ENCODE measurements at places on chromosomes 7 and 10.
A peak's percentile ranks its signal among the peaks of the same experiment; 100 is the strongest.

- no peak for DNase-seq
Measured at GRCh38 chr10:22681783-22682183, 32.6 kb downstream of the PIP4K2A start.

DNA sequence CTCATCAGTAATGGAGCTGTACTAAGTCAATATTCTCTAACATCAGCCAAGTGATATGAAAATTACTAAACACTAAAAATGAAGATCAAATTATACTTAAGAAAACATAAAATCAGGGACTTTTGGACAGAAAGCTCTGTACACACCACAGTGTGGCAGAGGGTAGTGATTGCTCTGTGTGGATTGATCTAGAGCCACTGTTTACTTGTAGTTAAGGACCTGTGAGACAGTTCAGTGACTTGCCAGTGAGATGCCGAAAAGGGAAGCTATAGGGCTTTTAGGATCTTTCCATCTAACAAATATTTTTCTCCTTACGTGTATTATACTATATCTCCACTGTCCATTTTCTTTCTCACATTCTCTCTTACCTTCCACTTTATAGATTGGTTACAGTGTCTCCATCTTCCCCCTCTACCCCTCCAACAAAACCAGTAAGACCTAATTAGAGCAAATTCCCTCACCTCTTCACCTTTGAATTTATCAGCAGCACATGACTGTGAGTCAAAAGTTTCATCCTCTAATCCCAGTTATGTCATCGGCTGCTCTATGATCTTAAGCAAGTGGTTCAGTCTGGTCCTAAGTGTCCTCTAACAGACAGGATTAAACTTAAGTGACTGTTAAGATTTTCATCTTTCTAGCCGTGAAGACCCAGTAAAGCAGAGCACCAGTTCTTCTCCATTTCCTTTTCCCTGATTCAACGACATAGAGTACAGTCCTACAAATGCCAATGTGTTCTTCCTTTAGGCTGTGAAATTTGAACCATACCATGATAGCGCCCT, 6.9 kb downstream of the PIK3CG start:
- no peak for DNase-seq

DNA sequence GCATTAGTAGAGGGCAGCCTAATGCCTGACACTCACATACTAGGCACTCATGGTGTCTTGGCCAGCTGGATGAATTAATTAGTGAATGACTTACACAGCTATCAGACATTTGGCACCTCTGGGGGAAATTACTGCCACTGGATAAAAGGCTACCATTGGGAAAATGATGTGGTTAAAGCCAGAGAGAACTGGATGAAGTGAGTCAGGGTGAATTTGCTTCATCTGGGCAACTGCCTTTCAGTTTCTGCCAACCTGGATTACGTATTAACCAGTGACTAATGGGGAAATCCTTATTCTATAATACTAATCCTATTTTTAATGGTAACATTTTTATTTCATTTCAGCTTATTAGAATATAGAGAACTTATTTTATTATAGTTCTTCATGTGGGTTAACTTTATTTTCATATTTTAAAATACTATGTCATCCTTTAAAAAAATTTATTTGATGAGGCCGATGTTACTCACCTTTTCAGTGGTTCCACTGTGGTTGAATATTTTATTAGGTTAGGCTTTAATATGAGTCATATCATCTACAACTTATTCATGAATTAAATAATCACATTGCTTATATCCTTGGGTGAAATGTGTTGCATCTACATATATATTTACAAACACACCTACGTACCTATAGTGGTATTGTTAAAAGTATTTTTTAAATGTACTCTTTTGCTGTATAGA, 85.6 kb upstream of the CAPZA2 start:
- DNase-seq: peak; percentile 27

- DNase-seq: no peak
Measured at GRCh38 chr10:50577681-50578350, 45.9 kb downstream of the SGMS1 start.

GRCh38 chr10:110679486-110680272, 35.5 kb downstream of the RBM20 start:
- no peak for DNase-seq

GRCh38 chr7:32204361-32205018, 134.3 kb upstream of the PDE1C start:
- DNase-seq: peak; percentile 16

DNA sequence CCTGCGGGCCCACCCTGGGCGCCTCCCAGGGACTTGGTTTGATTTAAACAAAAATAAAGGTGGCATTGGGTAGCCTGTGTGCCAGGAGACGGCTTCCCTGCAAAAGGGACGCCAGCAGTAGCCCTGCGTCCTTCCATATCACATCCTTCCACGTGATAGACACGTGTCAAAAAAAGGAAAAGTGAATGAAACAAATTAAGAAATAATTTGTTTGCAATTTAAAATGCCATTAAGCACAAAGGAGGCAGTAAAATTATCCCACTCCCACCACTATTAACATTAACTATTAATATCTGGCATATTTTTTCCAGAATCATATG, 7.6 kb downstream of the TACR2 start:
- DNase-seq: no peak

DNA sequence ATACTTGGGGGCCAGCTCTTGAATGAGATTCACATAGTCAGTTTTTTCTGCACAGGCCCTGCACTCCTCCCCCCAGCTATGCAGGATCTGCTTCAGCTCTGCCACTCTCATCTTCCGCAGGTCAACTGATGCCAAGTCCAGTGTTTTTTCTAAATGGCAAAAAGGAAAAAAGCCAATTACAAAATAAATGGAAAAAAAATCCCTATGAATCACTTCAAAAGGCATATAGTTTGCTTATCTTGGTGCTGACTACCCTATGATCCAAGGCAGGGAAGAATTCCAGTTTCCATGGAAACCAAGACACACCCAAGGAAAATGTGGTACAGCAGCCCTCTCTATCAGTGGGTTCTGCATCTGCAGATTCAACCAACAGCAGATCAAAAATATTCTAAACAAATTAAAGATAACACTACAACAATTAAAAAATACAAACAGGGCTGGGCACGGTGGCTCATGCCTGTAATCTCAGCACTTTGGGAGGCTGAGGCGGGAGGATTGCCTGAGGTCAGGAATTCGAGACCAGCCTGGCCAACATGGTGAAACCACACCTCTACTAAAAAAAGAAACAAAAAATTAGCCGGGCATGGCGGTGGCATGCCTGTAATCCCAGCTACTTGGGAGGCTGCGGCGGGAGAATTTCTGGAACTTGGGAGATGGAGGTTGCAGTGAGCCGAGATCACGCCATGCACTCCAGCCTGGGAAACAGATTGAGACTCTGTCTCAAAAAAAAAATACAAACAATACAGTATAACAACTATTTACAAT, 17.6 kb downstream of the CDNF start:
- DNase-seq: no peak

DNA sequence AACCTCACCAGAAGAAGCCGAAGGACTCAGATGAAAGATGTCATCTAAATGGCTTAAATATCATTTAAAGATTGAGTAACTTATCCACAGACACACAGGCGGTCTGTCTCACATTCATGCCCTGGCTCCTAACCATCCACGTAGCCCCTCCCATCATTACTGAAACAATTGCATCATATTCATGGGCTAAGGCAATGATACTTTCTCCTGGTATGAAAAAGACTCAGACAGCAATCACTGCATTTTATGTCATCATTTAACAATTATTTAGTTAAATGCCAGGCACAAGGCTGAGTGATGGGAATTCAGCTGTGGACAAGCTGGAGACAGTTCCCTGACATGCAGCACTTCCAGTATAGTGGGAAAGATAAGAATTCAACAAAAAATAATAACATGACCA, 11.2 kb upstream of the TECTB start:
- DNase-seq: no peak

DNA sequence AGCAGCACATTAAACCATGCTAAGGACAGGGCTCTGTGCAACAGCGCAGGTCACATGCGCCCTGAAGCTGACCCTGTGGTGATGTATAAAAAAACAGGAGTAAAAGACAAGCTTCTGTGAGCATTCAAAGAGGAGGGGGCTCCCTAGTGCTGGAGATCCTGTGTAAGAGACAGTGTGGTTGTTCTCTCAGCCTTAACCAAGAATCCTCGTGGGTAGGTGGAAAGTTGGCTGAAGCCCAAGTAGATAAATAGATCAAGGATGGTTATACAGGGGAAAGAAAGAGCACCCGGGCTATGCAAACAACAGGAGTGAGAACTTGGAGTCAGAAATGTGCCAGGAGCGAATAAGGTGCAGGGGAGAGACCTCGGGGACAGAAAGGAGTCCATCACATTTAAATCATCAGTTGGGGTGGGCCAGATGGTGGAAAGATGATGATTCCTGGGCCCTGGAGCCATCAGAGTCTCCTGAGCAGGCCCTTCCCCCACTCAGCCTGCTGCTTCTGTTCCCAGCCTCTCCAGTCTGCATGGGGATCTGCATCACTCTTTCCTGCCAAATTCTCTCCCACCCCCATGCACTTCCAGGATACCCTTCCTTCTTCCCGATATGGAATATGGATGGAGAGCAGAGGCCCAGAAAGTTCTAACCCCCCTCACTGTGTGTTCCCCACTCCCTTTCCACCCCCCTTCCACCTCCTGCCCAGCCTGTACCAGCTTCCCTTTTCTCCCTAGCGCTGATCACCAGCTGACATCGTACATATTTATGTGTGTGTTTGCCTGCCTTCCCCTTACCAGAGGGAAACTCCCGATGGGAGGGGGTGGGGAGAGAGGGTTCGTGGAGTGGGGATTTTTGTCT, 78.1 kb upstream of the PRR15 start:
- DNase-seq: no peak

DNA sequence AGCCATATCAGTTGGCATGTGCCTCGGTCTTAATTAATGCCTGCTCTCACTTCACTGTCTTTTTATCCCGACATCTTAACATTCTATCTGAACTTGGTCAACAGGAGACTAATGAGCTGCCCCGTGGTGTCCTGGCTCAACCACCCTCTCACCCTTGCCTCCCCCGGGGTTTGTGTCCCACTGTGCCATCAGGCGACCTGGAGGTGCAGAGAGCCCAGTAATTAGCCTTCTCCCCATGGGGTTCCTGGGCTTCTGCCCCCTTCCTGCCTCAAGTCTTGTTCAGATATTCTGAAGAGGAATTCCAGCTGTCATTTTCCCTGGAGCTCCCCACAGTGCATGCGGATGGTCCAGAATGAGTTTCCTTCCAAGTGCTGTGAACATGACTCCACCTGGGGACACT, 10.1 kb upstream of the JAKMIP3 start:
- DNase-seq: no peak

DNA sequence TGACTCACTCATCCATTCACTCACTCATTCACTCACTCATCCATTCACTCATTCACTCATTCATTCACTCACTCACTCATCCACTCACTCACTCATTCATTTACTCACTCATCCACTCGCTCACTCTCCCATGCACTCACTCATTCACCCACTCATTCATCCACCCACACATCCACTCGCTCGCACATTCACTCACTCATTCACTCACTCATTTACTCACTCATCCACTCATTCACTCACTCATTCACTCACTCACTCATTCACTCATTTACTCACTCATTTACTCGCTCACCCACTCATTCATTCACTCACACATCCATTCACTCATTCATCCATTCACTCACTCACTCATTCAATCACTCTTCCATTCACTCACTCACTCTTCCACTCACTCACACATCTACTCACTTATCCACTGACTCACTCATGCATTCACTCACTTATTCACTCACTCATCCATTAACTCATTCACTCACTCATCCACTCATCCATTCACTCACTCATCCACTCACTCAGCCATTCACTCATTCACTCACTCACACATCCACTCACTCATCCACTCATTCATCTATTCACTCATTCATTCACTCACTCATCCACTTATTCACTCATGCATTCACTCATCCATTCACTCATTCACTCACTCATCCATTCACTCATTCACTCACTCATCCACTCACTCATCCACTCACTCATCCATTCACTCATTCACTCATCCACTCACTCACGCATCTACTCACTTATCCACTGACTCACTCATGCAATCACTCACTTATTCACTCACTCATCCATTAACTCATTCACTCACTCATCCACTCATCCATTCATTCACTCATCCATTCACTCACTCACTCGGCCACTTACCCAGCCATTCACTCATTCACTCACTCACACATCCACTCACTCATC, 74.0 kb downstream of the CARD11 start:
- no peak for DNase-seq

DNA sequence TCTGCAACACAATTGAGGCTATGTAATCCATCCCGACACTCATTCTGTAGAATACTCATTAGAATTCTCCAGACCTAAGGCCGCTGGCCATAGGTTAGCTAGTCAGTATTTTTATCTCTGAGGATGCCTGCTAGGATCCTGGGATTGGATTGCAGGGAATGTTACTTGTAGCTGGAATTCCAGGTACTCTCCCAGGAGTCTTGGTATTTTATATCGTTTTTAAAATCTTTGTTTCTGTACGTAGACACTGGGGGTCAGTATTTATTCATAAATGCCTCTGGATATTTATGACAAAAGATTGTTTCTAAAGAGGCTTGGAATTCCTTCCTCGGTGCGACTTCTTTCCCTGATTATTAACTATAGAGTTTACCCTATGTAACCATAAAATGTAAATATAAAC, 40.1 kb downstream of the BPGM start:
- no peak for DNase-seq

GRCh38 chr10:74282848-74283210, 131.8 kb downstream of the ADK start:
- DNase-seq: no peak

Data from NCI-H2081 treated with DMSO at 0.1 percent for 48 hours (cell line).